ENCODE measurements at places on chromosomes 6 and 20.

- DNase-seq, result no peak
These were observed 329.3 kb downstream of the NRN1 start for GRCh38 chr6:5677219-5678000.

GRCh38 chr6:159762681-159763293 lies 942 bp downstream of the ACAT2 start:
- peak; percentile 36 for DNase-seq

DNA sequence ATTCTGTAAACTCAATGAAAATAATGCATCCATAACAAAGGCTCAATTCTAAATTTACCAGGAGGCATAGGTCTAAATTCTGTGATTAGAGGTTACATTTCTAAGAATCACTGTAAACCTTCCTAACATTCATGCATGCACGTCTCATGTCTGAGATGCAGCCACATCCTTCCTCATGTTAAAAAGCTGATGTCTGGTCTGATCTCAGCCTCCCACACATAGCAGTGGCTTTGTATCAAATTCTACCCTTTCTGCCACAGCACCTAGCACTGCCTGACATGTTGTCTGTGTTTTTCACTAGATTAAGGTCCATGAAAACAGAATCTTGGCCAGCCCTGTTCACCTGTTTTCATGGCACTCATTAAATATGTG lies 171.1 kb downstream of the WDR27 start:
- DNase-seq, result no peak

DNA sequence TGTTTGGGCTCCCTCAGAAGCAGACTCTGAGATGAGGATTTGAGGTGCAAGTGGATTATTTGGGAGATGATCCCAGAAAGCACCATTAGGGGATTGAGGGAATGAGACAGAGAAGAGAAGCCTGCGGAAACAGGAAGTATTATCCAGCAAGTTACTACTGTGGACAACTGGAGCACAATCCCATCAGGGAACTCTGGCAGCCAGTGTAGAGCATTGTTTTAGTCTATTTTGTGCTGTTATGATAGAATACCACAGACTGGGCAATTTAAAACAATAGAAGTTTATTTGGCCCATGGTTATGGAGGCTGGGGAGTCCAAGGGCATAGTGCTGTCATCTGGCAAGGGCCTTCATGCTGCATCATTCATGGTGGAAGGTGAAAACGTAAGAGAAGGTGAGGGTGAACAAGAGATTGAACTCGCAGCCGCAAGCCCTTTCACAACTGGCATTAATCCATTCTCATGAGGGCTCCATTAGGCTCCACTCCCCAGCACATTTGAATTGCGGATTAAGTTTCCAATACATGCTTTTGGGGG lies 43.5 kb upstream of the SLC9A8 start:
- no peak for DNase-seq

GRCh38 chr20:39631557-39631956 lies 669.4 kb downstream of the DHX35 start:
- no peak for DNase-seq

DNA sequence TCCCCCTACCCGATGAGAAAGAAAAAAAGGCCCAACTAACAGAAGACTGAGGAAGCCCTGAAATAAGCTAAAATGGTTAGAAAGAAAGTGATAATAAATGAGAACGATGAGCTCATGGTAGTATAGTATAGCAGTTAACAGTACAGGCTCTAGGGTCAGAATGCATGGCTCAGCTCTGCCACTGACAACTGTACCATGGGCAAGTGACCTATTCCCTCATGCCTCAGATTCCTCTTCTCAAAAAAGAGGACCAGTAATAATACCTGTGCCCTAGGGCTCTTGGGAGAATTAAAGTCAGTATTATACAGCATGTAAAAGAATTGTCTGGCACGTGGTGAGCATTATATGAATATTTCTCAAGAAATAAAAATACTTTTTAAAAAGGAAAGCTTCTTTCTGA lies 19.8 kb downstream of the TRERF1 start:
- no peak for DNase-seq

DNA sequence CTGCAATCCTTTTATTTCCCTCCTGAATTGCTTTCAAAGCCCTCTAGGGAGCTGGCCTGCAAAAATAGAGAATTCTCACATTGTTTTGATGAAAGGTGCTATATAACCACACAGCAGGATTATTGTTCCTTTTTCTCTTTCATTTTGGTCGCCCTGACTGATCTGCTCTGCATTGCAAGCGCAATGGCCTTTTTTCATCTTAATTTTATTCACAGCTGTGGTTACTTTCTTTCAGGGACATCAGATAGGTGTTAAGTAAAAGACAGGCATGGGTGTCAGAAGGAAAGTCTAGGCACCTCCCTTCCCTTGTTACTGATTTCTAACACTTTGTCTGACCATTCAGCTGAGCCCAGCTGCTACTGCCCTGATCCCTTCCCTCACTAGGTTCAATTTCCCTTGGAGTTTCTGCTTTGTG lies 850.5 kb upstream of the MAP3K7 start:
- no peak for DNase-seq

DNA sequence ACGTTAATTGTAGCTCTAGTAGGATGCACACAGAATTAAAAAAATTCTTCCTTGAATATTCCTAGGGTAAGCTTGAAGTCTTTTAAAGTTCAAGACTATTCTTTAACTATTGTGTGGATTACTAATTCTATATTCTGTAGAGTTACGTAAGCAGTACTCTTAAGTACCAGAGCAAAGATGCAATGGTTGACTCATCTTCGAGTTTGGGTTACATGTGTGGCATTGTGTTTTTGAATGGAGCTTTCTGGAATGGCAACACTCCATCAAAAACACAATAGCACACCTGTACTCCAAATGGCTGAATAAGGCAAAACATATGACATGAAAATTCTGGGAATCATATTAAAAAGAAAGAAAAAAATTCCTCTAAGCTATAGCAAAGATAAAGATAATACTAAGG lies 33.5 kb upstream of the CEP162 start:
- DNase-seq, result no peak

DNA sequence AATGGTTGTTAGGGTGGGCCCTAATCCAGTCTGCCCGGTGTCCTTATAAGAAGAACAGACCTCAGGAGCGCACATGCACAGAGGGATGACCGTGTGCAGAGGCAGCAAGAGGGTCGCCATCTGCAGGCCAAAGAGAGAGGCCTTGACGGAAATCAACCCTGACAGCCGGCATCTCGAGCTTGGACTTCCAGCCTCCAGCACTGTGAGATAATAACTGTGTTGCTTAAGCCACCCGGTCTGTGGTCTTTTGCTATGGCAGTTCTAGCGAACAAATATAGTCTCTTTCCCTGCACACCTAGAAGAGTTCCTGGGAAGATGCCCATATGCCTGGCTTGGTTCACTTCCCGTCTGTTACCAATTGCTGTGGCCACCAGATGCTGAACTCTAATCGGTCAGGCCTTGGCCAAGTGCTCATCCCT lies 35.3 kb upstream of the PTGIS start:
- DNase-seq, result peak; percentile 47

DNA sequence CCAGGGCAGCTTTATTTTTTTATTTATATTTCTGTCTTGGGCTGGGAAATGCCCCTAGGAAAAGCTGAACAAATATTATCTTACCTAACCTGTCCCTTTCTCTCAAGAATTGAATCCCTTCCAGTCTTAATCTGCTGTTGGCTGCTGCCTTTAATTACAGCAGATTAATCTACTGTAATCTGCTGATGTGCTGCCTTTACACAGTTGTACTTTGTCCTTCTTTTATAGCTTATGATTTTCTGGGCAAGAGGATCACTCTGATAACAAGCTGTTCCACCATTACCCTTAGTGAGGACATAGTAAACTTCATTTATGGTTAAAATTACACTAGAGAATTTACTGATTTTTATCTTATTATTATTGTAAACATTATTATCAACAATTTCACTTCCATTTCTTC lies 234.5 kb upstream of the MAN1A1 start:
- no peak for DNase-seq

DNA sequence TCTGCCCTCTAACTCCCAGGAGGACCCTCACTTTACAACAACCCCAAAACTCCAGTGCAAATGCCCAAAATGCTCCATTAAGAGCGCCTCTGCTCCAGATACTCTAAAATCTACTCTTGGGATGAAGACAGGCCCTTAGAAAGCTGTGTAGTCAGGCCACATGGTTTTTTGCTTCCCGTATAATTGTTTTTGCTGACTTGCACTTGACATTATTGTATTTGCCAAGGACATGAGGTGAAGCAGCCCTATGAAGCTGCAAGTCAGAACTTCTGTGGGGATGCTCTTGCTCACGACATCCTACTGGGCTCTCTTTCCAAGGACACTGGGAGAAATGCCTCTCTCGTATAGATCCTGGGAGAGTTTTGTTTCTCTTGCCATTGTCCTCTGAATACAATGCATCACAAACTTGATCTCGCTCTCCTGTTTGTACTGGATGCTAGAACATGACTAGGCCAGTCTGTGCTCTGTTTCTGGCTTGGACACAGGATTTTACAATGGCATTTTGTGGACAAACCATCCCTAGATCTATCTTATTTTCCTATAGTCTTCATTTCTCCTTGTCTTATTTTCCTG lies 177.2 kb upstream of the DTNBP1 start:
- no peak for DNase-seq

DNA sequence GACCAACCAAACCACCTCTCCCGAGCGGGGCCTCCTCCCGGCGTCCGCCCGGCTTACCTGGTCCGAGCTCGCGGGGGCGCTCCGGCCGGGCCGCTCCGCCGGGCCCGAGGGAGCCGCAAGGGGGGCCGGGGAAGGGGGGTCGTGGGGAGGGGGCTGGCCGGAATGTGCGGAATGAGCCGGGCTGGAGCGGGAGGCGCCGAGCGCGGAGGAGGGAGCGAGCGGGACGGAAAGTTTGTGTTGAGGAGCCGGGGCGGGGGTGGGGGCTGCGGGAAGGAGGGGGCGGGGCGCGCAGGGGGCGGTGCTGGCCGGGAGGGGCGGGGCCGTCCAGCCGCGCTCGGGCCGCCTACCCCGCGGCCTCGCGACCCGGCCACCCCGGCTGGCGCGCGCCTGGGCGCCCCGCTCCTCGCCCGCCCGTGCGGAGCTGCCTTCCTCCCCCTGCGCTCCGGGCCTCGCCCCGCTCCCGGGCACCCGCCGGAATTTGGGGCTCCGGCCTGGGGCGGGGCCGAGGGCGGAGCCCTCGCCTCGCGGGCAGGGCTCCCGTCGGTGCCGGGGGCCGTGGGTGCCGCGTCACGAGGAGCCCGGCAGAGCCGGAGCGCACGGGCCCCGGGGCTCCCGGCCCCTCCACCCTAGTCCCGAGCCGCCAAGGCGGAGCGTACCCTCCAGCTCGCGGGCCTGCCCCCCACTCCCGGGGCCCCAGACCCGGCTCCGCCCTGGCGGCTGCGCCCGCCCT lies at the start of gene TEAD3:
Gene TEAD3 (minus strand): TSS at position 239 of the 730 bp plus-strand sequence.
- peak; percentile 84 for DNase-seq

DNA sequence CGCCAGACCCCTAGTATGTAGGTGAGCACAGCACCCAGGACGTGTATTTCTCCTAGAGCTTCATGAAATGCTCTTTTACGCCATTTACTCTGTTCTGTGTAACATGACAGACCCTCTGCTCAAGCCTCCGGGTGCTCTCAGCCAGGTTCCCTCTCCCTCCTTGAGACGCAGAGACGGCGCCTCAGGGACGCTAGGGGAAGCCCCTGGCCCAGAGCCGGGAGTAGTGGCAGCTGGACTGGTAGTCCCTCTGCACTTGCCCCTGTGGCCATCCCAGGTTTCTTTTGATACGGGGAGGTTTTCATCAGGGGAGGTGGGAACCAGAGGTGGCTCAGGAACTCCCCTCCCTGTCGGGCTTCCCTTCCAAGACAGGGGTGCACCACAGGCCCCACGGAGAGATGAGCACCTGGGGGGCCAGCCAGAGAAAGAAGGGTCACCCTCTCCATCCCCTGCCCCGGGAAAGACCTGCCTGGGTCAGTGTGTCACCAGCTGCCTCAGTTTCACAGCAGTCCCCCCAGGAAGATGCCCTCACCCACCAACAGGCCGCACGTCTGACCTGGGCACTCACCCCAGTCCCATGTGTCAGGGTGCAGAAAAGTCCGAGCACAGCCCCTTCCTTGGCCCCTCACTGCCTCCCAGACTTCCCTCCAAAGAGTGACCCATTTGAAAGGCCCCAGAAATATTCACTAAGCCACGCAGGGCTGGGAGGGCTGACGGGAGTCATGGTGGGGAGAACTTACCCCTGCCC lies 58.1 kb upstream of the AFDN start:
- no peak for DNase-seq

Data from HuH-7.5 (cell line).